ENCODE measurements at places on chromosomes 7 and 10.

- no peak for DNase-seq
Observed at GRCh38 chr7:13197501-13197900, 510.1 kb downstream of the ARL4A start.

DNA sequence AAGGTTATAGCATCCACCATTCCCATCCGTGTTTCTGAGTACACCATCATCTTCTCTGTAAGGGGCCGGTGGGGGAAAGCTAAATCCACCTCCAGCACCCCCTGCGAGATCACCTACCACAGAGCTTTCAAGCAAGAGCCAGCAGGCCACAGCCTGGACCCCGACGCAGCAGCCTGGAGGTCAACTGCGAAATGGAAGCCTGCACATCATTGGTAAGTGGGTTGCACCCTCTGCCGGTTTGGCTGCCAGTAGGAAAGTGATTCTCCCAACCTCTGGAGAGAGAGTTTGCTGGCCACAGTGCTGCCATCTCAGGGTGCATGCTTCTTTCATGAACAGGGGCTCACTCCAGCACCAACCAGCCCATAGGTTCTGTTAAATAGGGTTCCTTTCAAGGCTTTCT lies 81.7 kb downstream of the WIPF3 start:
- DNase-seq = no peak

- no peak for DNase-seq
Observed at GRCh38 chr7:75723444-75723843, 15.3 kb downstream of the HIP1 start.

GRCh38 chr7:125465527-125465926 lies 535.9 kb upstream of the POT1 start:
- no peak for DNase-seq

- DNase-seq = no peak
Observed at GRCh38 chr7:142383841-142384492, 126.1 kb upstream of the PRSS58 start.

DNA sequence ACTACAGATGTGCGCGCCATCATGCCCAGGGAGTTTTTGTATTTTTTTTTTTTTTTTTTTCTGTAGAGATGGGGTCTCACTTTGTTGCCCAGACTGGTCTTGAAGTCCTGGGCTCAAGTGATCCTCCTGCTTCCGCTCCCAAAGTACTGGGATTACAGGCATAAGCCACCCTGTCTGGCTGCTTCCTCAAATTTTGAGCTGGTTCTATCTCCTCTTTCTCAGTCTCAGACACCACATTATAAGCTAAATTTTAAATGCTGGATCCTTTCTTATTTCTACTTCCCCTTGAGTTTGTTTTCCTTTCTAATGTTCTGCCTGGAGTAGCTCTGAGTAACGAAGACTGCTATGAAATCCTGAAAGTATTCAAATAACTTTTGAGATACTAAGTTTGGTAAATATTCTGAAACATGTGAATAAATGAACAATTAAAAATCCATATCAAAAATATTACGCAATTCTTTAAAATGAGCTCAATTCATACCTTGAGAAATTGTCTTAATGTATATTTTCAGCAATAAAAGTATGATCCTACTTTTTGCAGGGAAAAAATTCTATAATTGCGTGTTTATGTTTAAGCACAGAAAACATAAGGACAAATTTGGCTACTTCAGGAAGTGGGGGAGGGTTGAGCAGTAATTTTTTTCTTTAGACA lies 15.0 kb downstream of the TCAF1 start:
- no peak for DNase-seq

DNA sequence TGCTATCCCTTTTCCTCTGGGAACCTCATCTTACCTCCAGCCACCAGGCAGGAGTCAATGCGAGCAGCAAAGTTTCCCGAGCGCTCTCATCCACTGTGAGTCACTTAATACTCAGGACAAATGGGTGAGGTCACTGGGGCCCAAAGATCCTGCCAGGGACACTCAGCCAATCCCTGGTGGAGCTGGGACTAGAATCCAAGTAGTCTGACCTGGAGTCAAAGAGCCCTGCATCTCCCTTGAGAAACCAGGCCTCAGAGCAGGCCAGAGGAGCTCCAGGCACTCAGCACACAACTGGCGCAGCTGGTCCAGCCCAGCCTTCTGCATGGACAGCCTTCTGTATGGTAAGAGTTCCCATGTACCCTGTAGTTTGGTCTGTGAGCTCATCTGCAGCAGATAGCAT lies 142.3 kb downstream of the MAPK8 start:
- no peak for DNase-seq

GRCh38 chr10:100817268-100817839 lies 72.0 kb downstream of the PAX2 start:
- no peak for DNase-seq

GRCh38 chr7:141674702-141675101 lies 27.3 kb downstream of the DENND11 start:
- no peak for DNase-seq

GRCh38 chr10:22345301-22346095 lies at the start of gene SPAG6:
SPAG6 (plus strand) TSS chr10:22345496; CDS start chr10:22345612, 116 bp downstream.
- no peak for DNase-seq

DNA sequence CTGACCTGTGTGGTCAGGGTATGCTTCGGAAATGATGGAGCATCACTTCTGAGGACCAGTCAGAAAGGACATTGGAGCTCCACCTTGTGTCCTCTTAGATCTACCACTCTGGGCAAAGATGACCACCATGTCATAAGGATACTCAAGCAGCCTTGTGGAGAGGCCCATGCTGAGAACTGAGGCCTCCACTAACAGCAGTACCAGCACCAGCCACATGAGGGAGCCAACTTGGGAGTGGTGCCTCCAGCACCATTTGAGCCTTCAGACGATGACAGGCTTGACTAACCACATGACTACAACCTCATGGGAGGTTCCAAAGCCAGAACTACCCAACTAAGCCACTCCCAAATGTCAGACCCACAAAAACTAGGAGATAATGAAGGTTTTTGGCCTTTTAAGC lies 116.0 kb downstream of the NPTX2 start:
- peak; percentile 6 for DNase-seq

DNA sequence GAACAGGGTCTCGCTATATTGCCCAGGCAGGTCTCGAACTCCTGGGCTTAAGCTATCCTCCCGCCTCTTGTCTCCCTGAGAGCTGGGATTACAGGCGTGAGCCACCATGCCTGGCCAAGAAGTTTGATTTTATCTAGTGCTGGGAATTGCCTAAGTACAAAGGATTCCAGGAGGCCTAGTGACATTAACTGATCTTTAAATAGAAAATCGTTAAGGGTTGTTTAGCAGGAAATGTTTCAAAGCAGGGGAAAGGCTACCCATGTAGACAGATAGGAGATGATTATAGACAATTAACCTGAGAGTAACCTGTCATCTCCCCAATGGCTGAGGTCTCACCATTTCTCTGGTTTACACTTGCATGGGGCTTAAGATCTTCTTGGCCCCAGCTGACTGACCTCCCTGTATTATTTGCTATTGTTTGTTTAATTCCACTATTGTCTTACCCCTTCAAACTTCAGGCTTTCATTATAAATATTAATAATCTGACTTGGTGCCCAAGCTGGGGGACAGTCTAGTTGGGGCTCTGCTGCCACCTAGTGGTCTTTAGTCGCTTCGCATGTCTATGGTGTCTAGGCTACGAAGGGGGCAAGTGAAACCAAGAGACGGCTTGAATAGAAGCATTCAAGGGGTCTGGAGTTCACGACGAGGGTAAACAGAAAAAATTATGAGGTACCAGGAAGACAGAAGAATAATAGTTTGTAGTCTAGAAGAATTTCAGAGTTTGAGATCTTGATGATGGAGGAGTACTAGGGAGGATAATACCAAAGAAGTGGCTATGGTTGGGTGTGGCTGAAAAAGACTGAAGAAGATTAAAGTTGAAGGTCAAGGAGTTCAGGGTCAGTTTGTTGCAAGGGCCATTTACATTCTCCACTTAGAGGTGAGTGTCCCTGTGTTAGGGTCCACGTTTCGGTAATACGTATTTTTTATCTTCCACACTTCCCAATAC lies 40.4 kb upstream of the BPGM start:
- DNase-seq = peak; percentile 24

DNA sequence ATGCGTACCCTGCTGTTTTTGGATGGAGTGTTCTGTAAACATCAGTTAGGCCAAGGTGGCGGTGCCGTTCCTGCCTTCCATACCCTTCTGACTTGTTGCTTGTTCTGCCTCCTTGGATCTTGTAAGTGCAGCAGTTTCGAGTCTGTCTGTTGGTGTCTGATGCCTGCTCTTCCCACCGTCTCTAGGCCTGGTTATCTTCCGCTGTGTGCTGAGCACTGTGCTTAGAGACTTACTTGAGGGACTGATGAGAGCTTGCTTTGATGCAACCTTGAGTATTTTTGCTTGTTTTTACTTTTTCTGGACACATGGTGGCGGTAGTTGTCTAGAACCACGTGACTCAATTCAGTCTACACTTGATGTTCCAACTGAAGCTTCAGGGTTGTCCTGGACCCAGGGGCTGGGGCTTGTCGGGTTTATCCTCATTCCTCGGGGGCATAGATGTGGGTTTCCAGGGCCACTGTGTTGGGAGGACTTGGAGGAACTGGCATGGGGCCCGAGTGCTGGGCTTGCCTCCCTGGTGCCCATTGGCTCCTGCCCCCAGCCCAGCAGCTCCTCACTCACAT lies 14.4 kb upstream of the SPRN start:
- DNase-seq = no peak

- DNase-seq = no peak
Observed at GRCh38 chr7:116277070-116277469, 66.7 kb downstream of the TES start.

- DNase-seq = no peak
Observed at GRCh38 chr7:37987732-37988131, 67.3 kb downstream of the EPDR1 start.

GRCh38 chr7:123060446-123060845 lies 64.9 kb upstream of the TAS2R16 start:
- DNase-seq = no peak

- DNase-seq = no peak
Observed at GRCh38 chr10:8350250-8350967, 295.9 kb downstream of the GATA3 start.

- no peak for DNase-seq
Observed at GRCh38 chr10:43980313-43980712, 331.6 kb upstream of the ZNF32 start.

DNA sequence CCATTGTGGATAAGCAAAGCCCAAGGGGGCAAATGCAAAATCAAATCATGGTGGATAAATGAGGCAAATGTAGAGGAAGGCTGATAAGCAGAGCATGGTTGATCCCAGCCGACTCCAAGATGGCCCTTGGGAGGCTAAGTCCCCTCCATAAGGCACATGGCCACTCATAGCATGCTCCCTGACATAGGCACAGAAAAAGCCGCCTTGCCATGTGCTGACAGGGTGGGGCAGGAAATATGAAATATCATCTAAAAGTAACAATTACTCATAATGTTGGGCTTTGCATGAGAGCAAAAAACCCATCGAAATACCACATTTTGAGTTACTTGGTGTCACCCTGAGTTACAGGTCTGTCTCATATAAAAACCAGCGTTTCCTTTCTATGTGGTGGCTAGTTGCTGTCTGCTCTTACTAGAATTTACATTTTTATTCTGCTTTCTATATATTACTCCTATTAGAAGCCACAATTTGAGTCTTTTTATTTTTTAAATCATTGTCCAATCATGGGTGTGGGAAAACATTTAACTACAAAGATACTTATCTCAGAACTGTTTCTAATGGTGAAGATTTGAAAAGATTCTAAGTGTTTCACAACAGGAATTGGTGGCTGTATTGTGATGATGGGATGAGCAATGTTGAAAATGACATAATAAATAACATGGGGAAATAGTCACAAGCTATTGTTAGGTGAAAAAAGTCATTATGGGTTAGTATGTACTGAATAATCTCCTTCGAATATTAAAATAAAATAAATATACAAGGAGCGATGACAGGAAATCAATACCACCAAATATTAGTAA lies 102.7 kb downstream of the CUBN start:
- DNase-seq = peak; percentile 59

DNA sequence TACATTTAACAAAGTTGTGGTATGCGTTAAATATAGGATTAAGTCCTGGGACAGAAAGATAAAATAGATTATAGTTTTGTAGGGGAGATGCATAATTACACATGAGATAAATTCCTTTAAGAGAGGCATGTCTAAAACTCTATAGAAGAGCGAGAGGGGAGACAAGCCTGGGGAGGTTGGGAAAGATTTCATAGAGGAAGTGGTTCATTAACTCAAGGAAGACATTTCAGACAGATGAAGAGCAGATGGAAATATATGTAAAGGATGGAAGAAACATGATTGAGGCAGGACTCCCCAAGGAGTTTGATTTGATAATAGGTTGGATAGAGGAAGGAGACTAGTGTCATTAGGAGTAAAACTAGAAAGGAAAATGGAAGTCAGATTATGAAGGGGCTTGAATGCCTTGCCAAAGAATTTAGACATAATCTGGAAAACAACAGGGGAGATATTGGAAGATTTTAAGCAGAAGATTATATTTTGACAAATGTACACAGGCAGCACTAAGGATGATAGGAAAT lies 96.1 kb downstream of the PHTF2 start:
- no peak for DNase-seq

GRCh38 chr10:34413214-34413613 lies 401.9 kb downstream of the PARD3 start:
- DNase-seq = no peak

- DNase-seq = no peak
Observed at GRCh38 chr10:52566471-52567246, 205.9 kb downstream of the MBL2 start.

GRCh38 chr10:85784792-85785191 lies 581.8 kb downstream of the GRID1 start:
- no peak for DNase-seq

- no peak for DNase-seq
Observed at GRCh38 chr10:63901881-63902280, 380.7 kb downstream of the REEP3 start.

DNA sequence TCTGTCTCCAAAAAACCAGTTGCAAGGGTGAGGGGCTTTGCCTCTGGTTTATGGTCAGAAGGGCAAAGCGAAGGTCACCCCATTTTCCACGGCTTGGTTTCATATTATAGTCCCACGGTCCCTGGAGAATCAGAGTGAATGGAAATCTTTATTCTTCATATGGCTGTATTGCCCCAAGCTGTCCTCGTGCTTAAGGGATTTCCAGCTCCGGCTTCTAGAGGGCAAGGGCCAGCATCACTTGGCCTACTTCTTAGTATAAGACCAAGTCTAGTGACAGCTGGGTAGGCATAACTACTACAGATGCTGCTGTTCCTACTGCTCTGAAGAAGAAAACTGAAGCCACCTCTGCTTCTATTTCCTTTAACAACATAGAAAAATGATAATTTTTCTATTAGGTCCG lies 63.2 kb downstream of the PARP12 start:
- no peak for DNase-seq

GRCh38 chr7:5591278-5591874 lies 167.7 kb upstream of the TNRC18 start:
- no peak for DNase-seq

DNA sequence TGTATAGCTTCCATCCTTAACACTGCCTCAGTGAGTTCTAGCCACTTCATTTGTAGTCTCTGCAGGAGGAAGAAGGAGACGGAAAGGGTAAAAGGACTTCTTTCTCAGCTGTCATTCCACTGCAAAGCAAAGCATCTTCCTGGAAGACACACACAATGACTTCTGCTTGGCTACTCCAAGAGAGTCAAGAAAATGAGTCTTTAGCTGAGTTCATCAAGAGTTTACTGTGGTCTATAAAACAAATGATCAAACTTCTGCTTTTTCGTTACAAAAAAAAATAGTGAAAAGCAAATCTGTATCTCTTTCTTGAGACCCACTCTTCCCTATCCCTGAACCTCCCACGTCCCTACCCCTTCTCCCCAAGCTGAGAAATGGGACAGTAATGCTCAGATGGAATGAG lies 205.0 kb upstream of the AHR start:
- DNase-seq = no peak

- no peak for DNase-seq
Observed at GRCh38 chr10:93333278-93333978, 148.7 kb downstream of the MYOF start.

- DNase-seq = no peak
Observed at GRCh38 chr10:89591111-89591795, 53.8 kb downstream of the PANK1 start.
